M059J (cell line): ENCODE measurements at places on chromosomes 2 and 18.

DNA sequence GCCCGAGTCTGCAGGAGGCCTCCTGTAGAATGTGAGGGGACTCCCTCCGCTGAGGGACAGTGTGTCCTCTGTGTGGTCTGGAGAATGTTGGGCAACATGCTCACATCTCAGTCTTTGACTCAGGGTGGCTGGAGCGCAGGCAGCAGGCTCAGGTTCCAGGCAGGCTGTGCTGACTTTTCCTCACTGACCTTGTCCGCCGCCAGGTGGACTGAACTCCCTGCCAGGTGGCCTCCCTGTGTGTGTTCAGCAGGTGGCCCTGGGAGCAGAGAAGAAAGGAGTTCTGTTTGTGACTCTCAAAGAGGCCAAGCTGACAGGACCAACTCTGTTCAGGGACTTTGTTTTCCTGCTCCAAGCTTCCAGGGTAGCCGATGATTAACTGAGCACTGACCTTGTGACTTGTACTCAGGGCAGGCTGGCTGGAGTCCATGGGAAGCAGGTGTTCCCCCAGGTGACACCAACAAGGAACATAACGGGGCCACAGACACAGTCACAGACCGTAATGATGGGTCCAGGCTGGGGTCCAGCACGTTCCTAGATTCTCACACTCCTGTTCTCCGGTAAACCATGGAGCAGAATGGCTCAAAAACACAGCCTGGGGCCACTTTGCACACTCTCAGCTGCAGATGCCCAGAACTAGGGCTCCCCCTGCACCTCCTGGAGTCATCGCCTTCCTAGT, 439.8 kb downstream of the RNF144A start:
- DNase-seq = no peak

DNA sequence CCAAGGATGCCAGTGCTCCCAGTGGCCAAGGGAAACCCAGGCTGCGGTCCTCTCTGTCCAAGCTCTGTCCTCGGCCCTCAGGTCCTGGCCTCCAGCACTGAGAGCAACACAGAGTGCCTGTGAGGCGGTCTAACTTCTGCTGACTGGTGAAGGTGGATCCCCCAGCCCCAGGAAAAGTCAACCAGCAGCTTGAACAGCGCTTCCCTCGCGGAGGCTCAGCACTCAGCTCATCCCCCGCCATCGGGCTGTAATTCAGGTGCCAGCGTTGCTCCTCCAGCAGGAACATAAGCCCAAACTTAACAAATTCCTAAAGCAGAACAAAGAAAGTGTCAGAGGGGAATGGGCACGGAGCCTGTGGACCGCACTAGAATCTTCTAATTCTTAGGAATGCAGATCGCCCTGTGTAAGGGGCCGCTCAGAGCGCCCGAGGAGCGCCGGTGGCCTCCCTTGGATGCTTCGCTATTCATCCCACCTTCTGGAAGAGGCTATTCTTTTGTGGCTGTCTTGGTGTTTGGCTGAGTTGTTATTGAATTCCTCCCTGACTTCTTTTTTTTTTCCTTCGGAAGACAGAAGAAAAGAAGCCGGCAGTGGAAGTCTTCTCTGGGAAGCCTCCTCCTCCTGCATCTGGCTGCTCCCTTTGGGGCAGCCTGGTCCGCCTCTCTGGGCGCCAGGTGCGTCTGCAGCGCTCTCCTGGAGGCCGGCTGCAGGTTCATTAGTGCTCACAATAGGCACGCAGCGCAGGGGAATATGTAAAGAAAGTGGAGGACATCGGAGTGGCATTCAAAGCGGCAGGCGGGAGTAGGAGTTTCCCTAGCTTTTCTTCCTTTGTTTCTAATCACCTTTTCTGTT, 905.6 kb downstream of the TSN start:
- DNase-seq = no peak

DNA sequence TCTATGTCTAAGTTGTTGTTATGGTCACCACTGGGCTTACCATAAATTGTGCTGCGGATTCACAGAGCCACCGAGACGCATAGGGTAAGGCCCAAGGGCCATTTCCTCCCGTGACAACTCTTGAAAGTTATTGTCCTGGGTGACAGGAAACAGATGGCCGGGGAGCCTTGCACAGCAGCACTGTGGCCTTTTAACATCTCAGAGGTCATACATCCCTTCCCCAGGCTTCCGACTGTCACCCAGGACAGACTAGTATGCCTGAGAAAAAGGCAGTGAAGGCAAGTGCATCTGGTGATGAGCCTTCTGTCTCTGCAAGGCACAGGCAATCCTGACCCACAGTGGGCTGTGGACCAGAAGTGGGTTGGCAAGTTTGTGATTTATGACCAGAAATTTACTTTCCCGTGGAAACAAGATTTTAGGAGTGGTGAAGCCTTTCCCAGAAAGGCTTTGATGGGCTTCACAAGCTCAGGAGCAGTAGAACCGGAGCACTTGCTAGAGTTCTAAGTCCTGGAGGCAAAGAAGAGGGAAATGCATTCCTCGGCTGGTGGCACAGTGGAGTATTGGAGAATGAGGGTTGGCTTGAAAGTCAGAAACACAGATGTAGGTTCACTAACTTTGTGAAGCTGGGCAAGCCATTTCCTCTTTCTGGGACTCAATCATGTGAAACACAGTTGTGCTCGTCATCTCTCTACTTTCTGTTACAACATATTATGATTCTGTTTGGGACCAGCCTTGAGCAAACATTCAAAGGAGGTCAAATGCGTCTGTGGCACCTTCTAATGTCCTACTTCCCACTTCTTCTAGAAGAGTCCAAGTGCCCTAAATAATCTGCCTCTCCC, 2.0 kb upstream of the CAPN14 start:
- DNase-seq = no peak

GRCh38 chr18:70372450-70373041, 83.7 kb downstream of the SOCS6 start:
- DNase-seq = no peak

- no peak for DNase-seq
These were observed 8.5 kb upstream of the NFATC1 start for GRCh38 chr18:79387214-79387613.

DNA sequence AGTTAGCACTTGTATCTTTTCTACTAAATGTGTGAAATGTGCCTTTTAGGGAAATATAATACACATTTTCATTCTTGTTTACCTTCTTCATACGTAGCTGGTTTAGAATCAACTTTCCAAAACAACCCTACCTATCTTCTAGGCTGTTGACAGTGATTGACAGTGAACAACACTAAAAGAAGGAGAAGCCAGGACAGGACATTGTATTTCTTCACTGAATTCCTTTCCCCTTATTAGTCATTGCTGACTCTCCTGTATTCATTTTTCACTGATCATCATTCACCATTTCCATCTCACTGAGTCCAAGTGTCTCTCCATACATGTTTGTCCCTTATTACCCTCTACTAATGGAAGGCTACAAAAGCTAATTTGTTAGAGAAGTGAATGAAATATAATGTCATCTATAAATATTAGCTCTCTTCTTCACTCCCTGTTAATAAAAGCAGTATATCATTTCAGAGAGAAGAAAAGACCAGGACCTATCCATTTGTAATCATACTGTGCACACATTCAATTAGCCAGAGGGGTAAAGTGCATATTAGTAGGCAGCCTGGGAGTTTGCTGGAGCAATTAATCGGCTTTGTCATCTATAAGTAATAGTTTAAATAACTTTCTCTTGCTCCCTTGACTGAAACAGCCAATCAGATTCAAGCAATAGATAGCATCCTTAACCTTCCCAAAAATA, 192.5 kb upstream of the FOSL2 start:
- DNase-seq = peak; percentile 8

- peak; percentile 67 for DNase-seq
These were observed 58.7 kb downstream of the L3MBTL4 start for GRCh38 chr18:6355789-6356589.

- DNase-seq = no peak
These were observed 89.0 kb downstream of the FAM117B start for GRCh38 chr2:202723746-202724145.

GRCh38 chr2:198757069-198757468, 700.7 kb downstream of the SATB2 start:
- no peak for DNase-seq

- no peak for DNase-seq
These were observed 87.6 kb downstream of the TTC27 start for GRCh38 chr2:32715391-32715841.
